ENCODE measurements at places on chromosomes 2 and 18.
A peak's percentile ranks its signal among the peaks of the same experiment; 100 is the strongest.

DNA sequence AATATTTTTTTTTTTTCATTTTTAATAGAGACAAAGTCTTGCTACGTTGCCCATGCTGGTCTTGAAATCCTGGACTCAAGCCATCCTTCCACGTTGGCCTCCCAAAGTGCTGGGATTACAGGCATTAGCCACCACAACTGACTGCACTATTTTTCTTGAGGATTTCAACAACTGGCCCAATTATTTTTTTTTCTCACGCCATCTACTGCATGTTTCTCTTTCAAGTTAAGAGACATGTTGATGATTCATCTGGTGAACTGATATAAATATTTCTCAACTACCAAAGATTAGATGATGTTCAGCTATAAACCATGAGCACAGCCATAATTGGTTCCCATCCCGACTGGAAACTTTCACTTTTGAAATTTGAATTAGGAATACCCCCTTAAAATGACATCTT, 688.4 kb upstream of the SYT4 start:
- no peak for DNase-seq

DNA sequence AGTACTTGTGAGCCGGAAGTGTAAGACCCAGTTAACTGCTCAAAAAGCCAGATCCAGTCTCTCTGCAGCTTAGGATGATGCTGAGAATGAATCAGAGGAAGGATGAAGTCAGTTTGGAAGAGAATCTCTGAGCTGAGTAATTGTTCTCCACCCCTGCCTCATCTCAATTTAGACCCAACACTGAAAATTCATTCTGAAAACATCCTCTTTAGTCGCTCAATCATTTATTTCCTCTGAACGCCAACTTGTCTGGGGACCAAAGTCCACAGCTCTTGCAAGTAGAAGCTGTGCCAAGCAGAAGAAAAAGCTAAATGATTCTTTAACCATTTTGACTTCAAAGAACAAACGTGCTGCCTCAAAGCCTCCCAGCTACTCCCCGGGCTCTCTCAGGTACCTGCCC, 177.1 kb upstream of the KLHL29 start:
- DNase-seq: no peak

GRCh38 chr2:40097691-40098385, 318.8 kb upstream of the THUMPD2 start:
- DNase-seq: no peak

DNA sequence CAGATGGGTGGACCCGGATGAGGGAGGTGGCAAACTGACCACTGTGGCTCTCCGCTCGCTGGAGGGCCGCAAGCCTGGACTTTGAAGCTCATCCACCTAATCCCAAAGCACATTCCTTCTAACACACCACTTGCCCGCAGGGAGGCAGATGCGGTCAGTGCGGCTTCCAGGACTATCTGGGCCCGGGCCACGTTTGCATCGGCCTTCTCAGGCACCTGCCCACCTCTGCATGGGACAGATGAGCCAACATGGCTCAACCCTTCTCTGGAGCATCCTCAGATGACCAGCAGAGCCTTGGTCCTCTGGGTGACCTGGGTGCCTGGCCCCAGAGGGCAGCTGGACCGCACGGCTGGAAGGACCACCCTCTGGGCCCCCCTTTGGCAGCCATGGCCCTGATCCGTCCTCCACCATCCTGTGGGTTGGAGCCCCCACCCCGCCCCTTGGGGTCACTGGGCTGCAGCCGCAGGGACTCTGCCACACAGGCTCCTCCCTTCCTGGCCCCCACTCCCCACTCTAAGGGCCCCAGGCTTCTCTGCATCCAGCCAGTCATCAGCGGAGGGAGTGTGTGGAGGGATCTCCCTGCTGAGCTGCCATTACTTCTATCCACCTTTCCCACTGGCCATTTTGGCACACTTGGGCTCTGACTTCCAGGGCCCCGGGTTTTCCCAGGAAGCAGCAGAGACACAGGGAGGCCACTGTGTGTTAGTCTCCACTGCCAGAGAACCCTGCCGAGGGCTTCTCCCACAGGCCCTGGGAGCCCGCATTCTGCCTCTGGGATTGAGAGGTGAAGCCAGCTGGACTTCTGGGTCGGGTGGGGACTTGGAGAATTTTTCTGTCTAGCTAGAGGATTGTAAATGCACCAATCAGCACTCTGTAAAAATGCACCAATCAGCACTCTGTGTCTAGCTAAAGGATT, 12.3 kb downstream of the HDAC4 start:
- DNase-seq: no peak

DNA sequence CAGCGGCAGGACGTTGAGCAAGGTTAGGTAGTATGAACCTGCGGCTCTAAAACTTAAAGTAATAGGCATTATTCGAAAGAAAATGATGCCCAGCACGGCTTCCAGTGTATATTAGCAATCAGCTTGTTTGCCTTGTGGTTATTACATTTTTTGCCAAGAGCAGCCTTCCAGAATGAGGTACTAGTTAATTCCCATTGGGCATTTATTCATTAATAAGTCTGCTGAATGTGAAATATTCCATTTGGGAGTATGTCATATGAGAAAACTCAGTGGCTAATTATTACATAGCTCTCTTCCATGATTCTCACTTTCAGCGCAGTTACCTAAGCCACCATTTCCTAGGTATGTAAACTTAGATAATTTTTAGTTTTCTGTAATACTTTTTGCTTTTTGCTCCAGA, 12.9 kb downstream of the CRIM1 start:
- DNase-seq: no peak

GRCh38 chr18:58323866-58324762, 280.1 kb downstream of the NEDD4L start:
- no peak for DNase-seq

- DNase-seq: no peak
These were observed 167.3 kb downstream of the MAIP1 start for GRCh38 chr2:200122683-200123082.

DNA sequence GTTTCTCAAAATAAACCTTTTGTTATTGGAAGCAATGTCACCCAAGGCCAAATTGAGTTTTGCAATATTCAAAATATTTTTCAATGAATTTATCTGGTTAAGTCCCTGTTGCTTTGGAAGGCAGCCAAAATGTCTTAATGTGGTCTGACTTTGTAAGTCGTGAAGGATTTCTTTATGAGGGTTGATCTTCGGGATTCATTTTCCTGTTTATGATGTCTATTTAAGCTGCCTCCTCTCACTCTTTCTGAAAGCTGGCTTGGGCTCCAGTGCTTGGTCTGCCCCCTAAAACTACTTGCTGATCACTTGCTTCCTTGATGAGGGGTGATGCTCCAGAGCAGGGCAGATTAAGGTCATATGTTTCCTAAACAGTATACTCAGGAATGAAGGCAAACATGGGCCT, 141.1 kb downstream of the ANTXR1 start:
- no peak for DNase-seq

GRCh38 chr2:233121856-233122255, 61.7 kb downstream of the INPP5D start:
- no peak for DNase-seq

DNA sequence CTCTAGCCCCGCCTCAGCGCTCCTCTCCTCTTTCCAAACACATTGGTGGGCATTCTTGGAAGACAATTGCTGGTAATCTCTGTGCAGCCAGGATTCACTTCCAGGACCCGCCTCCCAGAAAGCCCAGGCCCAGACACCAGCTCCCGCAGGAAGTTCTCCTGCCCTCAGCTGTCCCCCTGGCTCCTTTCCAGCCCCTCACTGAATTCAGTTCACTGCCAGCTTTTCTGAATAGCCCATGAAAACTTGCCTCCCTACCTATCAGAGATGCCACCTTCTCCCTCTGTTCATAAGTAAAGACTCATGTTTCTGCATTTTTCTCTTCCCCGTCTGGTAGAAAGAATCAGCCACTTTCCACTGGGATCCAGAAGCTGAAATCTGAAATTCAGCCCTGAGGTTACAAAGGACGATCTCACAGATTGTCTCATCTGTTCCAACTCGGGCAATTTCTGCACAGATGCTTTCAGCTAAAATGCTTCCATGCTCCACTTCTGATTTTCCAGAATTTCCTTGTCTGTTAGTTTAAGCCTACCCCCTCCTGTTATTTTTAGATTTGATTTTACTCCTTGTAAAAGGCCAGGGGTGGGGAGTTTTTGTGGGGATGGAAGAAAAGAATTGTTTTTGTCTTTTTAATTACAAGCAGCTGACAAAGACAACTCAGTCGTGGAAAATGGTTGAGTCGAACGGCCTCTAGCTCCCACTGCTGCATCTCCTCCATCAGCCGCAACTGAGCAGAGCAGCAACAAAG, 98.1 kb downstream of the SP3 start:
- peak; percentile 42 for DNase-seq

- DNase-seq: no peak
These were observed 422.0 kb upstream of the ZEB2 start for GRCh38 chr2:144941743-144942488.

DNA sequence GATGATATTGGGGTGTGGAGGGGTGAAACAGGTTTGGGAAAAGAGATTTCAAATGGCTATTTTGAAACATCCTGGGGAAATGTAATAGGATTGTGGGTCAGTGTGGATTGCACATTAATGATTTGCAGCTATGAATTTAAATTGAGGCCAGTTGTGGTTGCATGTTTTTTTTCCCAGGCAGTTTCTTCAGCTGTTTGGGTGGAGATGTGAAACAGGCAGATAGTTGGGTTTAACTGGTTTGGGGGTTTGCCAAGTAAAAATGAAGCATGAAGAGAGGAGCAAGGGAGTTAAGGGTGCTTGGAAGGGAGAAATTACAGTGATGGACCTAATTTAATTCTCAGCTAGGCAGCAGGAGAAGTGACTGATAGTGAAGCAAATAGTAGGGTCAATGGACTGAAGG, 16.8 kb downstream of the GPD2 start:
- DNase-seq: no peak

GRCh38 chr2:145352484-145352883, 832.6 kb upstream of the ZEB2 start:
- DNase-seq: no peak

GRCh38 chr2:232809349-232810124, 33.2 kb upstream of the KCNJ13 start:
- no peak for DNase-seq

GRCh38 chr2:32250290-32250689, 14.4 kb downstream of the NLRC4 start:
- DNase-seq: no peak

- DNase-seq: no peak
These were observed 99.6 kb downstream of the KCTD1 start for GRCh38 chr18:26448714-26449159.

GRCh38 chr2:121211689-121212151, 73.3 kb downstream of the TFCP2L1 start:
- DNase-seq: no peak

- no peak for DNase-seq
These were observed 4.1 kb downstream of the CCDC195 start for GRCh38 chr2:224711859-224712665.

- no peak for DNase-seq
These were observed 126.7 kb downstream of the PRKCE start for GRCh38 chr2:45777996-45778719.
